NCI-H1092 treated with DMSO at 0.1 percent for 48 hours (cell line): ENCODE measurements at places on chromosomes 1 and 21.

- no peak for DNase-seq
These were observed 188.4 kb downstream of the CLIC6 start for GRCh38 chr21:34857122-34857713.

GRCh38 chr1:214321705-214322453 lies 40.9 kb downstream of the SMYD2 start:
- DNase-seq = no peak

DNA sequence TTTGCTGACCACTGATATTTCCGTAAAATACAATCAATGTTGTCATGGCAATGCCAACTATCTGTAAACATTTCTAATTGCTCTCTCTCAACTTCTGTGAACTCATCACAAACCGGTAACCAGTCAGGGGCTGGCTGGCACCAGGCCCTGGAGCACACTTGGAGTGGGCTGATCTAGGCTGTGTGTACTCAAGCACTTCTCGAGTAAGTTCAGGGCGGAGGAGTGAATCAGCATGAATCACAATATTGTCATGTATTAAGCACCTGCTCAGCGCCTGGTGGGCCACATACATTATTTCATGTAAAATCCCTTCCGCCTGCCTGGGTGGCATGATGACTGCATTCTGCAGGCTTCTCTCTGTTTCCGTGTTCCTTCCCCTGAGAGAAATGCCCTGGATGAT lies 212.4 kb downstream of the FOXD2 start:
- peak; percentile 67 for DNase-seq

DNA sequence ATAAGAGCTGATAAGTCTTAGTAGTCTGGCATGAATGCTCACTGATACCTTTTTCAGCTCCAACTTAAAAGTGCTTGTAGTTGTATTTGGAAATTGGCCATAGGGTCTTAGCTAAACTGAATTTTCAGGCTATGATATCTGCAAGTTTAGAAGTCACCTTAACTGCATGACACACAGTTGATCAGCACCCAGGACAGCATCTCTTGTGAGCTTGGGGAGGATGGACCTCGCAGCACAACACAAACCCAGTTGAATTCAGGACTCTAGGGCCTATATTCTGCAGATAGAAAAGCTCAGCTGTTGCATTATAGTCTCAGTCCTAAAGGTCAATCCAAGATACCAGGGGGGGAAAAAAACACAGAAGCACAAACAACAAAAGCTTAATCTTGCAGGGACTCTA lies 394.3 kb downstream of the KCNH1 start:
- DNase-seq = no peak

- DNase-seq = no peak
These were observed 11.0 kb upstream of the PGD start for GRCh38 chr1:10387677-10388386.

GRCh38 chr1:205965036-205965884 lies 22.0 kb upstream of the SLC26A9 start:
- DNase-seq = peak; percentile 99

- DNase-seq = peak; percentile 25
These were observed 333.6 kb upstream of the CAMK1G start for GRCh38 chr1:209249785-209250440.

GRCh38 chr21:45957981-45958600 lies 23.5 kb upstream of the COL6A1 start:
- DNase-seq = no peak

DNA sequence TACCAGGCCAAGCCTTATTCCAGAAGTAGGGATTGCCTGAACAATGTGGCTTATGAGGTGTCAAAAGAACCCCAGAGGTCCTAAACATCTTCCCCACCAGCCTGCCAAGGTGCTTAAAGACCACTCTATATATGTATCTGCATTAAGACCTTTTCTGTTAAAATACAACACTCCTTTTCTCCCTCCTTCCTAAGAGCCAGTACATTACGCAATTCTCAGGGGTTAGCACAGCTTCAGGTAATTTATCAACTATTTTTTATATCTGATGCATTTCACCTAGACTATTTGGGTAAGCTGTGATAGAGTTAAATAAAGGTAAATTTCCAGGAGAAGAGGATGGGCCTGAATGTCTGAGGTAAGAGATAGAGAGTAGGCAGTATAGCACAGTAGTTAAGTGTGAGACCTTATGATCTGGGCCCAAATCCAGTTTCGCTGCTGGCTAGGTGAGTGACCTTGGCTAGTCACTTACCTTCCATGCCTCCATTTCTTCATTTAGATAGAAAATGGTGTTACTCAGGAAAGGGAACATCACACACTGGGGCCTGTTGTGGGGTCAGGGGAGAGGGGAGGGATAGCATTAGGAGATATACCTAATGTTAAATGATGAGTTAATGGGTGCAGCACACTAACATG lies 5.1 kb upstream of the CCN1 start:
- DNase-seq = no peak

GRCh38 chr1:92876351-92876750 lies 44.5 kb downstream of the RPL5 start:
- DNase-seq = no peak

DNA sequence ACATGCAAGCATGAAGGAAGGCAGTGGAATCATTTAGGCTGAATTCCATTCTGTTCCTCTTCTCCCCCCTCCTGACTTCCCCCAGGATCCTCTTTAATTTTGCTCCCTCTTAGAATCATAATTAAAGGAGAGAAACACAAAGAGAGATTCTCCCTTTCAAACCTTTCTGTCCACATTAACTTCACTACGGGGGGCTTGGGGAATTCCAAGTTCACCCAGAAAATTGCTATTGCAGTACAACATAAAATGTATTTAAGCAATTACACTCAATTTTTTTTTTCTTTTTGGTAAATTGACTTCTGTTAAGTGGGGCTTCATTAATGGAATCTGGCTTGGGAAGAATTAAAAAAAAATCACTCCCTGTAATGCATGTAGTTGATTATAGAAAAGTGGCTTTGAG lies 13.4 kb upstream of the HMGB4 start:
- no peak for DNase-seq

DNA sequence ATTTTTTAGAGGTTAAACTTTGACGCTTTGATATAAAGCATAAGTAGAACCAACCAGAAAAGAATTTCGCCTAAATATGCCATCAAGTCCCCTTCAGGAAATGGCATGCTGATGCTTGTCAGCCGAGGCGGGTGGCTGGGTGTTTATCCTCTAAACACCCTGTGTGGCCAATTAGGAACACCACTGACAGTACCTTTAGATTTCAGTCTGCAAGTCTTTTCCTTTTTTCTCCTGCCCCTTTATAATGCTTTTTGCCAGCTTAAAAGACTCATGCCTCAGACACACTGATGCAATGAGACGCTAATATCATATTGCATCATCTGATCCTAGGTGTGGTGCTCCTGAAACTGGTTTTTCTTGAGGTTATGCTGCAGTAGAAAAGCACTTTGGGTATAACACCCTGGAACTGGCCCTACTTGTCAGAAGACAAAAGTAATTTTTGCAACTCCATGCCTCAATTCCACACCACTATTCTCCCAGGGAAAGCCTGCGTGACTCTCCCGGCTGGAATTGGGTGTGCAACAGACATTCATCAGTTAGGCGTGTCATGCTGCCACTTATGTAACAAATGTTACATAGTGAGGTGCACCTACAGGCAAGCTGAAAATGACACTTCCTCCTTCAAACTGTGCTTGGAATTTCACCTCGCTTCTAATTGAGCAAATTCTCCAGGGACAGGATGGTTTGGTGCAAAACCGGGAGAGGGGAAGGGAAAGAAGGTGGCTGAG lies 2.0 kb upstream of the RCC2 start:
- no peak for DNase-seq

GRCh38 chr1:14539309-14539708 lies 59.2 kb upstream of the KAZN start:
- no peak for DNase-seq

GRCh38 chr1:230766318-230766717 lies 19.1 kb downstream of the CAPN9 start:
- DNase-seq = no peak

- DNase-seq = peak; percentile 85
These were observed 36.4 kb upstream of the BCL9 start for GRCh38 chr1:147504801-147505311.

DNA sequence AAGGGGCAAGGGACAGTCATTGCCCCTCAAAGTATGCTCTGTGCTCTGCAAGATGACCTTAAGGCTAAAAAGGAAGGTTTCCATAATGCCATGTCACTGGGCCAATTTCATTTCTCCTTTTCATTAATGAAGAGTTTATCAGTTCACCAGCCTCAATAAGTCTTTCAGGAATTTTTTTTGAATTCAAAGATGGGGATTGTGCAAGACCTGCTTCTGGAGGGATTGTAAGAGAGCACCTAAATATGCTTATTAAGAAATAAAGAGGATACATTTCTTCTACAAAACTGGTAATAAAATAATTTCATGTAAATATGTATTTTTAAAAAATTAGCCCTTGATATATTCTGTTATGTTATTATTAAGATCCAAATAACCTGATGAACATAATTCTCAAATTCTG lies 86.8 kb upstream of the RGS4 start:
- DNase-seq = no peak
